ENCODE measurements at places on chromosomes 2 and 18.

- DNase-seq, result no peak
Observed at GRCh38 chr18:45266023-45266422, 349.3 kb upstream of the SLC14A2 start.

GRCh38 chr2:69741229-69741574 lies 732 bp upstream of the ANXA4 start:
- DNase-seq, result peak; percentile 8

- no peak for DNase-seq
Observed at GRCh38 chr2:212936572-212936971, 214.8 kb downstream of the IKZF2 start.

DNA sequence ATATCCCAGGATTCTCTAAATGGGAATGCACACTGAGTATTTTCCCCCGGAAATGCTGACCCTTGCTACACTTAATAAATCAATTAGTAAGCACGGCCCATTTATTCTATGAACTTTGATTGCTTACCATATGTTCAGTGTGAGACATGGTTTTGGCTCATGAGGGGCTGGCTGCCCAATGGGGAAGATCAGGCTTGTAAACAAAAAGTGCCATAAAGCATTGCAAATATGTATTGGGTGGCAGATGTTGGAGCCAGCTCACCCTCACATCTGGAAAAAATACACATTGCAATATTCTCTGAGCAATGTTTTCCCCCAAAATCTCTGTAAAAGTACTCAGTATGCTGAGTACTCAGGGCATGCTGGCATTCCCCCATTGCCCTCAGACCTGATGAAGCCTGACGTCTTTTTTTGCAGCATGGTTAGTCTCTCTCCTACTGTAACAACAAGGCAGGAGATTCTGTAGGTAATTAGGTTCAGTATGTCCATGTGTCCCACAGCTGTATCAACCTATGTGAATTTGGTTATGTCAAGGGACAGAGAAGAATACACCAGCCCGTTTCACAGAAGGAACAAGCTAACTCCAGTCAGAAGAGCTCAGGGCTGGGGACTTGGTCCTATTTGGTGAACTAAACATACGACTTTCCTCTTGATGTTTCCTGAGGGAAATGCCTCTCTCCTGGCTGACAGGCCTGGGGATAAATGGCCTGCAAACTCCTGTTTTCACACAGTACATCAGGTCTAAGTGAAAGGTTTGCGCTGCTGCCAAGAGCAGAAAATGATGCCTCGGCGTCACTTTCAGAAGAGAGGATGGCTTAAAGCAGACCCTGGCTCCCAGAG lies 202.4 kb downstream of the INSIG2 start:
- DNase-seq, result no peak

- no peak for DNase-seq
Observed at GRCh38 chr2:74300506-74300905, 42.7 kb downstream of the SLC4A5 start.

DNA sequence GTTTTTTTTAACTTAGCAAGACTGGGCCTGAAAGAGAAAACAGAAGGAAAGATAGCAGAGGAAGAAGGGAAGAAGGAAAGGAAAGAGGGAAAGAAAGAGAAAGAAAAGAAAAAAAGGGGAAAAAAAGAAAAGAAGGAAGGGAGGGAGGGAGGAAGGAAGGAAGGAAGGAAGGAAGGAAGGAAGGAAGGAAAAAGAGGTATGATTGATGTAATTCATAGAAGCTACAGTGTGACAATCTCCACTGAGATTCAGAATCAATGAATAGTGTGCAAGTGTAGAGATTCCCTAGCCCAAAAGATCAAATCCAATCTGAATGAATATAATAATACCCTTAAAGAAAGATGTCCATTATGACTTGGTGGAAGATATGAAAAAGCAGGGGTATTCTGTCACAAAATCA lies 126.9 kb upstream of the DNAJC10 start:
- DNase-seq, result no peak

GRCh38 chr18:26471826-26472225 lies 76.5 kb downstream of the KCTD1 start:
- DNase-seq, result no peak

Measured in stimulated activated naive CD4-positive, alpha-beta T cell treated with Interleukin-2 at 50 U/mL for 16 hours (primary cell).